ENCODE measurements at places on chromosomes 13 and 19. TPM values are rescaled to one million over a fixed set of nuclear protein-coding genes. Genes with fewer than 3 reads are reported as not detected.

DNA sequence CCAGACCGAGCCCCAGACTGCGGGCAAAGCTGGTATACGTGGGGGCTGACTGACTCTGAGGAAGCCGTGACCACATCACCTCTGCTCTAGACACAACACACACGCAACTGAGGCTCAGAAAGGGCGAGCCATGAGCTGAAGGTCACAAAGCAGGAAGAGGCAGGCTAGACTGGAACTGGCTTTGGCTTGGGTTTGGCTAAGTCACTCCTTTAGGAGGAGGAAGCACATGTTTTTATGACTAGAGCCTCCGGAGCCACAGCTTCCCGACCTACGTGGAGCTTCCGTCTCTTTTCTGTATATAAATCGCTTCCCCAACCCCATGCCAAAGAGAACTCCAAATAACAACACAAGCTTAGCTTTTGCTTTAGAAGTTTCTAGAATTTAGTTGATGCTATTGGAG lies 48.0 kb downstream of the RFX2 start:
- DNase-seq, result no peak
- H3K4me3 ChIP-seq, result no peak overlapping the region
- peaks cover 4% of the 10 kb centered on the region for H3K27me3 ChIP-seq
- H3K27ac ChIP-seq, result peak overlapping the region; percentile 85
- H3K4me1 ChIP-seq, result peaks cover 74% of the 10 kb centered on the region

The TYROBP gene
- total RNA-seq, result not detected

- H3K27ac ChIP-seq, result peak overlapping the region; percentile 95
- peaks cover 6% of the 10 kb centered on the region for H3K27me3 ChIP-seq
- H3K36me3 ChIP-seq, result no peaks in the 10 kb centered on the region
- peaks cover 27% of the 10 kb centered on the region for H3K4me1 ChIP-seq
Observed at GRCh38 chr19:570937-571565, 1.3 kb upstream of the BSG start.

The FAM216B gene
- total RNA-seq, result not detected

DNA sequence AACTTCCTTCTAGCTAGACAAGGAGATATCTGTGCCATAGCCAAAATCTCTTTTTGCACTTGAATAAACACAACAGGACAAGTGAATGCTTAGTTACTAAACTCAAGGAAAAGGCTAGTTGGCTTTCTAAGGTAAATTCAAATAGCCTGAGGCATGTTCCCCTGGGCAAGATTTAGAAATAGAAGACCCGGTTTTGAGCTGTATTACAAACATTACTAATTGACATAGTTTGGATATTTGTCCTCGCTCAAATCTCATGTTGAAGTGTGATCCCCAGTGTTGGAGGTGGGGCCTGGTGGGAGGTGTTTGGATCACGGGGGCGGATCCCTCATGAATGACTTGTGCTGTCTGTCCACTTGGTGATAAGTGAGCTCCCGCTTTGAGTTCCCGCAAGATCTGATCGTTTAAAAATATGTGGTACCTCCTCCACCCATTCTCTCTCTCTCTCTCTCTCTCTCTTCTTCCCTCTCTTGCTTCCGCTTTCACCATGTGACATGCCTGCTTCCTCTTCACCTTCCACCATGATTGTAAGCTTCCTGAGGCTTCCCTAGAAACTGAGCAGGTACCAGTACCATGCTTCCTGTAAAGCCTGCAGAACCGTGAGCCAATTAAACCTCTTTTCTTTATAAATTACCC lies 3.9 kb upstream of the KBTBD6 start:
- DNase-seq, result no peak
- H3K4me1 ChIP-seq, result peaks cover 64% of the 10 kb centered on the region
- no peaks in the 10 kb centered on the region for H3K27me3 ChIP-seq

DNA sequence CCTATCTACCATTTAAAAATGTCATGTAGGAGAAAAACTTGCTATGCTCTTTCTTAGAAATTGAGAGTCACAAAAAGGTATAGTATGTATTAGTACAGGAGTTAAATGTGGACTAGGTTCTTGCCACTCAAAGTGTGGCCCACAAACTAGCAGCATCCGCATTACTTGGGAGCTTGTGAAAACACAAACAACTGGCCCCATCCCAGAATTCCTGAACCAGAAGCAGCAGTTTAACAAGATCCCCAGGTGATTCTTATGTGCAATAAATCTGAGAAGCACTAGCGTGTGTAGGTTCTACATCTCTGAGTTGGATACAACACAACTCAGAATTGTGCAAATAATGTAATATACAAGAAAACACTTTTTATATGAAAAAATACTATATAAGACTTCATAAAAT lies 325.9 kb downstream of the DCT start:
- no peak for DNase-seq
- H3K27me3 ChIP-seq, result peaks cover 3% of the 10 kb centered on the region
- H3K4me1 ChIP-seq, result peaks cover 11% of the 10 kb centered on the region
- H3K27ac ChIP-seq, result no peak overlapping the region
- no peaks in the 10 kb centered on the region for H3K36me3 ChIP-seq
- no peak overlapping the region for H3K4me3 ChIP-seq

DNA sequence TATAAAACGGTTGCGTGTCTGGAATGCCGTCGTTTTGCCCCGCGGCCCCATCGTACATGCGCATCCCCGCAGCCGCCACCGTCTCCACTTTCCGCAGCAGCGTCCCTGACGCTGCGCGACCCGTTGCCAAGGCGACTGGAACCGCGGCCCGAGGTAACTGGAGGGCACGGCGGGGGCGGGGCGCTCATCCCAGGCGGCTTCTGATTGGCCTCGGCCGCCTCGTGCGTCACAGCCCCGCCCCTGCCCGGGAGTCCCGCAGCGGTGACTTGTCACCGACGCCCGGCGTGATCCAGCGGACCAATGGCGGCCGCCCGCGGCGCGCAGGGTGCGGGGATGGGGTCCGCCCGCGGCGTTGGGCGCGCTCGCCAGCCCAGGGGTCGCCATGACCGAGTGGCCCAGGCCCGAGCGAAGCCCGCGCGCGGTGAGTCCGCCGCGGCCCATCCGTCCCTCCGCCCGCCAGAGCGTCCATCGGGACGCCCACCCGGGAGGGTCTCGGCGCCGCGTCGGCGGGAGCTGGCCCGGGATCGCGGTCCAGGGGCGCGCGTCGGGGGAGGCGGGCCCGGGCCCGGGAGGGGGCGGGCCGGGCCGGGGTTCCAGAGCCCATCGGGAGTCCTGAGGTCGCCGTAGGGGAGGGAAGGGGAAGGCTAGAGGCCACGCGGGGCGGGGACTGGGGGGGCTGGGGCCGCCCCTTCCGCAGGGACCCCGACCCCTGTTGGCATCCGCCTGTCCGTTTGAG lies at the start of gene ZSCAN1:
ZSCAN1 (plus strand) TSS at position 285 of the 736 bp plus-strand sequence. CDS start 3,812 bp downstream, outside the sequence.
- DNase-seq, result no peak
- H3K27me3 ChIP-seq, result peaks cover 3% of the 10 kb centered on the region
- peaks cover 12% of the 10 kb centered on the region for H3K36me3 ChIP-seq
- no peak within 1 kb of the TSS for H3K27ac ChIP-seq
- no peaks in the 10 kb centered on the region for H3K4me1 ChIP-seq

GRCh38 chr13:65727070-65727469 lies 1503.1 kb downstream of the PCDH9 start:
- DNase-seq, result no peak
- no peak overlapping the region for H3K4me3 ChIP-seq
- peaks cover 12% of the 10 kb centered on the region for H3K4me1 ChIP-seq

DNA sequence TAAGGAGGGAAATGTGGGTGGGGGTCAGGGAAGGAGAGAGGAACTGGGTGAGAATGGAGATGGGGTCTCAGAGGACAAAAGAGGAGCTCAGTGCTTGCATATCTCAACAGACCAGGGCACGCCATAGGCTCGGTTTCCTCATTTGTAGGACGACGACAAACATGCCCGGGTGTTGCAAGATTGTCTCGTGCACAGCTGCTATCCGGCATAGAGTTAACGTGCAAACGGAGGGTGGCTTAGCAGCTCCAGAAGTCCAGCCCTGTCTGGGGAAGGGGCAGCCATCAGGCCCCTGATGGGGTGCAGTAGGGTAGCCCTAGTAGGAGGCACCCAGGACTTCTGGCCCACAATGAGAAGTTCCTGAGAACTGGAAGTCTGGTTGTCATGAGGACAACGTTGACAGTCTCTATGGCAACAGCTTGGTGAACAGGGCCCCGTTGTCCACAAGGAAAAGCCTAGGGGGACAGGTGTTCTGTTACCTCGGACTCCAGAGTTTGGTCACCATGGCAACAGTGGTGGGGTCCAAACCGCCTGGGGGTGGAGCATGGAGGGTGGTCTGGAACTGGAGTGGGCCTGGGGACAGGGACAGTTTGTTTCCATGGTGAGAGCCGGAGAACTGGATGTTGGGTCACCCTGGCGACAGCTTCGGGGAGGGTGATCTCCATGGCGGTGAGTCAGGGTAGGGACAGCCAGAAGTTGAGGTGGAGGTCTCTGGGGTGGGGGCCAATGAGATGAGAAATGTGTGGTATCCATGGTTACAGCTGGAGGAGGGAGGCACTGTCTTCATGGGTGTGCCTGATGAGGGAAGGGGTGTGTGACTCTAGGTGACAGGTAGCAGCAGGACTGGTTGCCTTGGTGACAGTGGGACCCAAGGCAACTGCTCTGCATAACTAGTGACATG lies 16.8 kb downstream of the TM6SF2 start:
- H3K36me3 ChIP-seq, result no peaks in the 10 kb centered on the region
- no peak for DNase-seq
- H3K4me1 ChIP-seq, result no peaks in the 10 kb centered on the region
- no peak overlapping the region for H3K4me3 ChIP-seq
- peaks cover 41% of the 10 kb centered on the region for H3K27me3 ChIP-seq

The ZNF729 gene
- not detected for total RNA-seq

The CGB1 gene
- 0.38 TPM for total RNA-seq

The THSD8 gene
- total RNA-seq, result 9.3 TPM

- DNase-seq, result no peak
- peaks cover 56% of the 10 kb centered on the region for H3K27me3 ChIP-seq
- H3K4me1 ChIP-seq, result peaks cover 19% of the 10 kb centered on the region
Observed at GRCh38 chr13:94712287-94712811, at the start of gene SOX21. Gene SOX21, minus strand, starts transcription at chr13:94712545. Its CDS starts 496 bp downstream, at chr13:94712049.

The RNF17 gene
- total RNA-seq, result not detected

- peaks cover 5% of the 10 kb centered on the region for H3K27me3 ChIP-seq
- H3K36me3 ChIP-seq, result no peaks in the 10 kb centered on the region
- peaks cover 5% of the 10 kb centered on the region for H3K4me1 ChIP-seq
Observed at GRCh38 chr13:105960326-105960725, 575.1 kb downstream of the EFNB2 start.

The BLOC1S3 gene
- total RNA-seq, result 12.9 TPM

The OR4F17 gene
- total RNA-seq, result not detected

DNA sequence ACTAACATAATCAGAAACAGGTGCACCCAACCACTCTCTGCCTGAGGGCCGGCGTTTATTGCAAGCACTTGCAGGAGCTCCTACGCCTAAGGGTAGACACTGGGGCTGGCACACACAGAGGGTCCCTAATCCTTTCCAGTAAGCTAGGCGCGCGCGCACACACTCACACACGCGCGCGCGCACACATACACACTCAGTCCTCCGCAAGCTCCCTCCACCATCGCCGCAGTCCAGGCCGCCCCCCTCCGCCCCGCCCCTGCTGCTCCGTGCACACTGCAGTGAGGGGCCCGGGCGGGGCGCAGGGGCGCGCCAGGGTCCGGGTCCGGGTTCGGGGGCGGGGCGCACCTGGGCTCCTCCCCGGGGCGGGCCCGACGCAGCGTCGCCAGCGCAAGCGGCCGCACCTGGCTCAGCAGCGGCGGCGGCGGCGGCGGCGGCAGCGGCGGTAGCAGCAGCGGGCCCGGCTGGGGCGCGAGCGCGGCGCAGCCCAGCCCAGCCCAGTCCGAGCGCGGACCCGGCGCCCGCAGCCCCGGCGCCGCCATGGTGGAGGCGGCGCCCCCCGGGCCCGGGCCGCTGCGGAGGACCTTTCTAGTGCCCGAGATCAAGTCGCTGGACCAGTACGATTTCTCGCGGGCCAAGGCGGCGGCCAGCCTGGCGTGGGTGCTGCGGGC lies at the start of gene CAMSAP3:
CAMSAP3 (plus strand) TSS at position 398 of the 668 bp plus-strand sequence; CDS start at position 538, 140 bp downstream.
- no peak within 1 kb of the TSS for H3K27ac ChIP-seq
- peaks cover 26% of the 10 kb centered on the region for H3K27me3 ChIP-seq
- H3K4me3 ChIP-seq, result no peak within 1 kb of the TSS

The KLK7 gene
- total RNA-seq, result not detected

DNA sequence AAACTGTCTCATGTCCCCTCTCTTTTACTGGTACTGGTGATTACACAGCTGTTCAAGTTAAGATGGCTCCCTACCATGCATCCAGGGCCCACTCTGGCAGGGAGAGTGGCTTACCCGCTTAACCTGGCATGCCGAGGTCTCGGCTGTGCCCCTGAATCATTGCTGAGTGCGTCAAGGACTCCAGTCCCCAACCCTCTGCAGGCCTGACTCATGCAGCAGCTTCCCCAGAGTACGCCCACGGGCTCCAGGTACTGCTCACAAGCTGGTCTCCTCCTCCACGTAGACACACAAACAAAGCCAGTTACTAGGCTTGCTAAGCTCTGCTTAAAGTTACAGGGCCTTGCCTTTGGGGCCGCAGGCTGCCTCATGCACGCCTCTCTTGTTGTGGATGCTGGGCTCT lies 447.4 kb downstream of the COG6 start:
- H3K4me1 ChIP-seq, result no peaks in the 10 kb centered on the region
- no peaks in the 10 kb centered on the region for H3K36me3 ChIP-seq
- no peak for DNase-seq
- H3K27ac ChIP-seq, result no peak overlapping the region

GRCh38 chr19:48967346-48968178 lies 2.5 kb downstream of the FTL start:
- H3K36me3 ChIP-seq, result peaks cover 51% of the 10 kb centered on the region
- H3K4me3 ChIP-seq, result peak overlapping the region; percentile 100
- H3K4me1 ChIP-seq, result peaks cover 51% of the 10 kb centered on the region
- H3K27me3 ChIP-seq, result peaks cover 43% of the 10 kb centered on the region

DNA sequence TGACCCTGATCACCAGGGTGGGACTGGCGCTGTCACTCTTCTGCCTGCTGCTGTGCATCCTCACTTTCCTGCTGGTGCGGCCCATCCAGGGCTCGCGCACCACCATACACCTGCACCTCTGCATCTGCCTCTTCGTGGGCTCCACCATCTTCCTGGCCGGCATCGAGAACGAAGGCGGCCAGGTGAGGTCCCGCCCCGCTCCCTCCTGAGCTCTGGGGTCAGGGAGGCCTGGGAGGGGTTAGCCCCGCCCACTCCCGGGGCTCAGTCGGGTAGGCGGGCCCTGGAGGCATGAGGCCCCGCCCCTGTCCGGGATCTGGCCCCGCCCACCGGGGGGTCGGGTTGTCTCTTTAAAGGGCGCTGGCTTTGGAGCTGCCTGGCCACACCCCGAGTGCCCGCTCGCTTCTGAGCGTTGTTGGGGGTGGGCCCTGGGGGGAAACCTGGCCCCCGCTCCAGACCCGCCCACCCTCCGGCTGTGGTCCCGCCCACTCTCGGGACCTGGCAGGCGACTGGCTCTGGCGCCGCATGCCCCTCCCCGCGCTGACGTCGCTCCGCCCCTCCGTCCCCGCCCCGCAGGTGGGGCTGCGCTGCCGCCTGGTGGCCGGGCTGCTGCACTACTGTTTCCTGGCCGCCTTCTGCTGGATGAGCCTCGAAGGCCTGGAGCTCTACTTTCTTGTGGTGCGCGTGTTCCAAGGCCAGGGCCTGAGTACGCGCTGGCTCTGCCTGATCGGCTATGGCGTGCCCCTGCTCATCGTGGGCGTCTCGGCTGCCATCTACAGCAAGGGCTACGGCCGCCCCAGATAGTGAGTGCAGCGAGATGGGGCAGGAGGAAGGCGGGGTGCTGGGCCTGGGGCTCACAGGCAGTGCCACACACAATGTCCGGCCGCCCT lies 13.1 kb downstream of the DDX39A start:
- peaks cover 48% of the 10 kb centered on the region for H3K36me3 ChIP-seq
- peaks cover 18% of the 10 kb centered on the region for H3K4me1 ChIP-seq
- H3K4me3 ChIP-seq, result no peak overlapping the region
- peak; percentile 47 for DNase-seq
- no peak overlapping the region for H3K27ac ChIP-seq

The KLK4 gene
- total RNA-seq, result not detected

Data from HFFc6 (cell line).